HT-29 (cell line): ENCODE measurements at places on chromosomes 2 and 18. TPM values are rescaled to one million over a fixed set of nuclear protein-coding genes. Genes with fewer than 3 reads are reported as not detected.
A peak's percentile ranks its signal among the peaks of the same experiment; 100 is the strongest.

DNA sequence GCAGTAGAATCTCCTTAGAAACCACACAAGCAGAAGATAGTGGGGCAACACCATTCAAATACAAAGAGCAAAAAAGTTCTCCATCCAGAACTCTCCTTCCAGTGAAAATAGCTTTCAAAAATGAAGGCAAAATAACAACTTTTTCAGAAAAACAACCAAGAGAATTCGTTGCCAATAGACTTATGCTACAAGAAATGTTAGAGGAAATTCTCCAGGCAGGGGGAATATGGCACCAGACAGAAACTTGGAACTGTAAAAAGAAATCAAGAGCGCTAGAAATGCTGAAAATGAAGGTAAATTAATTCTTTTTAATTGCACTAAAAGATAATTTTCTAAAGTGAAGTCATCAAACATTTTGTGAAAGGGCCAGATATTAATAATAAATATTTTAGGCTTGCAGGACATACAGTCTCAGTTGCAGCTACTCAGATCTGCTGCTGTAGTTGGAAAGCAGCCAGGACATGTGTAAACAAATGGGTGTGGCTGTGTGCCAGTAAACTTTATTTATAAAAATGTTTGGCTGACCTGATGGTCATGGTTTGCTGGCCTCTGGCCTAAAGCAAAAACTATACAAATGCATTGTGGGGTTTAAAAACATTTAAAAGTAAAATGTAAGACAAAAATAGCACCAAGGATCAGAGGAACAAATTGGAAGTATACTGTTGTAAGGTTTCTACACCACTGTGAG, 73.7 kb upstream of the TGFA start:
- DNase-seq = peak; percentile 61

DNA sequence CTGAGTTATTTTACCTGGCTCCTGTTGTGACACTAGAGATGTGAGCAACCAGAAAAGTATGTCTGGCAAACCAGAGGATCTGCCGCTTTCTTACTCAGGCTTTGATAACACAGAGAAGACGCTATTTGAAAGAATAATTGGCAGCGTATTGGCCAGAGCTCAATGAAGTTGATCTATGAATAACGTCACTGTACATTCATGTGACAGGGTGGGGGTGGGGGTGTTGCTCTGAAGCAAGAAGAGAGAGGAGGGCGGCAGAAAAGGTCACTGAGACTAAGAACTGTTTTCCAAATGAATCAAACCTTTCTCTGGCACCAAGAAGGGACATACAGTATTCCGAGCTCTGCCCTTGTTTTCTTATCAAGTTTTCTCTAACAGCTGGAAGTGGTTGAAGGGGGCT, 1.7 kb upstream of the ONECUT2 start:
- peak; percentile 22 for DNase-seq

DNA sequence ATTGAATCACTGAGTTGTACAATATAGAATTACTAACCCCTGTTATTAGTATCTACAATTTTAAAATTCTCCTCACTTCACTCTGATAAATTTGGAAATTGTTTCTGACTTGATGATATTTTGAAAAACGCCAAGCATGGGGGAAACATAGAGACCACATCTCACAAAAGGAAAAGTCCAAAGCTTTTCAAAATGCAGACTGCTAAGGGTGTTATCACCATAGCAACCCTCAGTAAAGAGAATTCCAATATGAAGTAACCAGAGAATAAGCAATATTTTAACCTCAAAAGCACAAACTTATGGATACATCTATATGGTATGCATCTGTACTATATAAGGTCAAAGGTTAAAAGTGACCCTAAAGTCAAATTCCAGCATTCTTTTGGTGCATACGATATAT, 22.7 kb downstream of the LRP2 start:
- DNase-seq = no peak

- no peak for DNase-seq
These were observed 632.3 kb downstream of the LRP1B start for GRCh38 chr2:141498561-141498960.

DNA sequence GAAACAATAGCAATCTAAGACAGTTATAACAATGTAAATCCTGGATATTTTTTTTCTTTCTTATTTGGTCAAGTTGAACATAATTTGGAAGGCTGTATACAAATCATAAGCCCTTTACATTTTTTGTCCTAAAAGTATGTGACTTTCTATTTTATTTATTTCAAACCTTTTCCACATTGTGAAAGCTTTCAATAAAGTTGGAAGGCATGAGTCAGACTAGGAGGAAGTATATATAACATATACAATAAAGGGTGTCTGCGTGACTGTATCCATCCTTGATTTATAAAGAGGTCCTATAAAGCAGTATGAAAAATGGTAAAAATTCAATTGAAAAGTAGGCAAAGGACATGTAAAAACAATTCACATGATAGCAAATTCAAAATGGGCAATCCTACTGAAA, 44.4 kb downstream of the CRACDL start:
- no peak for DNase-seq

DNA sequence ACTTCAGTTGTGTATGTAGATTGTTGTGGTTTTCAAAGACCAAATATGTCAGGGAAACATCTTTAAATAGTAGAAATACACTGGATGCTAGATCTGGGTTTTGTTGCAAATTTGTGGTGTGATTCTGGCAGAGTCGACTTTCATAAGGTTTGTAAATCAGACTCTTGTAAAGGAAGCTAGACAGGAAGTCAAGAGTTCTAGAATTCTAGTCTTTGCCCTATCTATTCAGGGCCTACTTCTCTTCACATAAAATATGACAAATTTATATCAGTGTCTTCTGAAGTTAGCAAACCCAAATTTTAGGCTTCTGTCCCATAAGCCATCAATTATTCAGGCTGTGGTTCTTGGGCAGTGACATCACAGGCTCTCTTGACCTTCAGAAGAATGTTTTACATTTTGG, 1579.2 kb upstream of the PIK3C3 start:
- DNase-seq = no peak

Gene GCFC2
- 11.3 and 16.7 TPM in 2 replicates for total RNA-seq

Gene ATF2
- total RNA-seq = 14.6 and 16.4 TPM in 2 replicates

Gene FARSB
- 10.0 and 11.1 TPM in 2 replicates for total RNA-seq
